CD4-positive, CD25-positive, alpha-beta regulatory T cell (primary cell): ENCODE measurements at places on chromosomes 11 and 22.

DNA sequence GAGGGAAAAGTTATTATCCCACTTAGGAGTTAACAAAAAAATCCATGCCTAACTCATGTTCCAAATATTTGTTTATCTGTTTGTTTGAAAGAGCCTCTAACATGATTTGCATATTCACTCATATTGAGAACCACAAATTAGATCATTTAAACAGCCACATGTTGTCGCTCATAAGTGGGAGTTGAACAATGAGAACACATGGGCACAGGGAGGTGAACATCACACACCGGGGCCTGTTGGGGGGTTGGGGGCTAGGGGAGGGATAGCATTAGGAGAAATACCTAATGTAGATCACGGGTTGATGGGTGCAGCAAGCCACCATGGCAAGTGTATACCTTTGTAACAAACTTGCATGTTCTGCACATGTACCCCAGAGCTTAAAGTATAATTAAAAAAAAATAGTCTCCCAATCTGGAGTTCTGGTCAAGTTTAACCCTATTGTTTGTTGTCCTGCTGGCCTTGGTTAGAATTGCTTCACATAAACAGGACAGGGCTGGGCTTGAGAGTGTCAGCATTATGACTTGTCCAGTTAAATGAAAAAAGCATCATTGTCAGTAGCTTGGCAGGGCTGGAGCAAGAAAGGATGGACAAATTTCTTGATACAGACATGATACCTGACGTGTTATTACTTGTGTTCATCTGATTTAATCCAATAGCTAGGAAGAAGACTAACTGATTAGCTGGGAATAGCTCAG lies 57.8 kb upstream of the PSMA1 start:
- no peak for DNase-seq

GRCh38 chr22:29570456-29570855 lies 10.5 kb downstream of the NIPSNAP1 start:
- DNase-seq: no peak

GRCh38 chr22:35866651-35867050 lies 149.0 kb downstream of the APOL5 start:
- DNase-seq: no peak

GRCh38 chr11:78131956-78132355 lies 7.5 kb downstream of the ALG8 start:
- DNase-seq: no peak

- DNase-seq: no peak
These were observed 5.1 kb downstream of the VSIG10L2 start for GRCh38 chr11:125950696-125951651.

DNA sequence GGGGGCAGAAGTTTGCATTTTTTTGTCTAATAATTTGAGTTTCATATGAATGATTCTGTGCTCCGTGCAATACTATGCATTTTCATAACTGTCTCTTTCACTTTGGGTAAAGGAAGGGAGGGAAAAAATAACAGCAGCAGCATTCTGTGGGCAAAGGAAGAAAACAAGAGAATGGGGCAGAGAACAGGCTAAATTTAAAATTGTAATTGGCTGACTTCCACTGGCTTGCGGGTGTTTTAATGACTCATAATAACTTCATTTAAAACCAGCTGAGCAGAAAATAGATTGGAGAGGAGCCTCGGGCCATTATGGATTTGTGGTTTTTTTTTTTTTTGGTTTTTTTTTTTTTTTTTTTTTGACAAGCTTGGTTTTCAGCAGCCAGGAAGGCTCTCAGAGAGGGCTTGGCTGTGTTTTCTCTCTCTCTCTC lies 107.4 kb downstream of the ZBTB16 start:
- no peak for DNase-seq

DNA sequence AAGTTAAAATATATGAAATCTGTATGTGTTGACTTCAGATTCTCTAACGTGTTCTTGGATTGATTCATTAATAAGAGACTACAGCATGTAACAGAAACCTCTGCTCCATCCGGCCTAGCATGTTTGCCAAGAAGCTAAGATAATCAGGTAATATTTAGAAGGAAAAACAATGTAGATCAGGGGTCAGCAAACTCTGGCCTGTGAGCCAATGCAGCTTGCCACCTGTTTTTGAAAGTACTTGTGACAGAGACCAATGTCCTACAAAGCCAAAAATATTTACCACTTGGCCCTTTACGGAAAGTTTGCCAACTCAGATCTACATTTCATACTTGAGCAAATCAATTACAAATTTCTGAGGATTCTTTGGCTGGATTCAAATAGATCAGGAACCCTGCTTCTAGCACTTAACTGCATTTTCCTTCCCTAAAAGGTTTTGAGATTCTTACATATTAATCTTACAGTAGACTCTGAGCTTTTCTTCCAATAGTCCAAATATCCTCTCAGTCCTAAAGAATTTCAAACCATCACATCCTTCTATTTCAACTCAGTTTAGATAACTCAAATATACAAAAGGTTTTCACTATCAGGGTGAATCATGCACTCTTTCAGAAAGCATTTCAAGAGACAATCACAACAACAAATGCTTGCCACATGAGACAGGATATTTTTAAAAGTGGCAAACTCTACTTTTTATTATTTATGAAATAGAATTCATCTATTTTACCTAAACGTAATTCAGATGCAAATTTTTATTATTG lies 29.5 kb downstream of the APOL5 start:
- no peak for DNase-seq

GRCh38 chr11:36362902-36363301 lies 66.8 kb downstream of the PRR5L start:
- no peak for DNase-seq

- DNase-seq: no peak
These were observed 83.1 kb downstream of the TBC1D22A start for GRCh38 chr22:46845296-46846149.

DNA sequence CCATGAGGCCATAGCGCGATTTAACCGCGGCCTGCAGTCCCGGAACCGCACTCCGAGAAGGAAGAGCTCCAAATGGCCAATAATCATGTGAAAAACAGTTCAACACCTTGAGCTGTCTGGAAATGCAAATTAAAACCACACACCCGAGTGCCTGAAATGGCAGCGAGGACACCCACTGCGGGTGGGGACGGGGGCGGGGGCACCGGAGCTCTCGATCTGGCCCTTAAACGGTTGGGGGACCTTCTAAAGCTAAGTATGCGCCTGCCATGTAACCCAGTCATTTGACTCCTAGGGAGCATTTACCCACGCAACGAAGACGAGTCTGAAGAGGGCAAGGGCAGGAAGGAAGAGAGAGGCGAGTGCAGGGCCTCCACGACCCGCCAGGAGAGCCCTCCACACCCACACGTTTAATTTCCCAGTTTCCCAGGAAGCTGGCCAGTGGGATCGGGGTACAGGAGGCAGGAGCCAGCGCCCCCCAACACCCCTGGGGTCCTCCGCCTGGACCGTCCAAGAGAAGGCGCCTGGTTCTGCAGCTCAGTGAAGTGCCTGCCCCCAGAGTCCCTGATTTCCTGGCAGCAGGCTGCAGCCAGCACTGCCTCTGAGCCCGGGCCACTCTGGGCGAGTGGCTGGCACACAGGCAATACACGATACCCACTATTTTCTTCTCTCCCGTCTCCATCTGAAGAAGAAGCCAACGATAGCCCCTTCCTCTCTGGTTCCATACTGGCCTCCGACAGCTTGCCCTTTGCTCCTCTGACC lies 1.7 kb downstream of the TTLL8 start:
- DNase-seq: no peak

DNA sequence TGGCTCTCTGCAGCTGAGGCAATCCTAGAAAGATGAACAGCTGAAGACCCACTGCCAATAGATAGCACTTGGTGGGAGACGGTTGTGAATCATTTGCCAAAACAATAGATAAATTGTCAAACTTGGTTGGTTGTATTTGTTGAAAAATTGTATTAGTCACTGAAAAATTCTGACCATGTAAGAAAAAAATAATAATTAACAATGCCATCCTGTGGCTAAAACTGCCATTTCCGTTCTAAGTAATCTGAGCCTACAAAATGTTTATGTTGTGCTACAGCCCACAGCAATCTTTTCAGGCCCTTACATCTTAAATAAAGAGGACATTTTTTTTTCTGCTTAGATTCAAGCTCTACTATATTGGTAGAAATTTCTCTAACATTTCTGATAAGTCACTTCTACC lies 103.2 kb upstream of the ANO3 start:
- no peak for DNase-seq

- no peak for DNase-seq
These were observed 3.7 kb upstream of the FOLR1 start for GRCh38 chr11:72188267-72188666.

GRCh38 chr22:28231441-28231840 lies 312.4 kb upstream of the PITPNB start:
- no peak for DNase-seq

DNA sequence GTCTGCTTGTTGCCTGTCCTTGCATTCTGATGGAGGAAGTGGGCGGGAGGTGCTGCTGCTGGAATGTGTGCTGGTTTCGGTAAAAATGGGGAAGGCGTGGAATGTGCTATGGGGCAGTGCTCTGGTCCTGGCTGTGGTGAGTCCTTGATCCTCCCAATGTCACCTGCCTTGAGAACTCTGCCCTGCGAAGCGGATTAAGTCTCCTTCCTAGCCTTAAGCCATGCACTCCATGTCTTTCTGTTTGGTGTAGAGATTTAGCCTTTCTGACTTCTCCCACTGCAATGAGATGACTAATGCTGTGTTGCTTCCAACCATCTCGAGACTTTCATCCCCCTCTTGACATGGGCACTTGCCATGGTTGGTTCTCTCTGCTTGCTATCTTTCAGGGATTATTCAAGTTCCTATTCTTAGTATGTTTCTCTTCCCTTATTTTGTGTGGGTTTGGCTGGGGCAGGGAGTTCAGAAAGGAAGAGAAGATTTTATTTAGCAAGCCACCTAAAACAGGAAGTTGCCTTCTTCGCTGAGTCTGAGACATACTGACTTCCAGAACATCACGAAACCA lies 687.9 kb downstream of the NTM start:
- no peak for DNase-seq

DNA sequence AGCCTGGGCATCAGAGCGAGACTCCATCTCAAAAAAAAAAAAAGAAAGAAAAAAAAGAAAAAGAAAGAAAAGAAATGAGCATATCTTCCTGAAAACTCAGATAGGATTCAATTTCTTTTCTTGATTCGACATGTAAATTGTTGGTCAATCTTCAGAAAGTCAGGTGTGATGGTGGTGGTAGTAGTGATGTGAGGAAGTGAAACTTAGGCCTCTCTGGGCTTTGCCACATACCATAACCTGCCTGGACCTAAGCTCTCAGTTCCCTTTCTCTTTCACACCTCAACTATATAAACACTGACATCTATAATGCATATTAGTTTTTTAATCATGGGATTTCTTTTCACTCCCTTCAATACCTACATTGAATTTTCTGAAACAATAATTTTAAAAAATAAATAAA lies 98.0 kb upstream of the TBCEL start:
- no peak for DNase-seq

DNA sequence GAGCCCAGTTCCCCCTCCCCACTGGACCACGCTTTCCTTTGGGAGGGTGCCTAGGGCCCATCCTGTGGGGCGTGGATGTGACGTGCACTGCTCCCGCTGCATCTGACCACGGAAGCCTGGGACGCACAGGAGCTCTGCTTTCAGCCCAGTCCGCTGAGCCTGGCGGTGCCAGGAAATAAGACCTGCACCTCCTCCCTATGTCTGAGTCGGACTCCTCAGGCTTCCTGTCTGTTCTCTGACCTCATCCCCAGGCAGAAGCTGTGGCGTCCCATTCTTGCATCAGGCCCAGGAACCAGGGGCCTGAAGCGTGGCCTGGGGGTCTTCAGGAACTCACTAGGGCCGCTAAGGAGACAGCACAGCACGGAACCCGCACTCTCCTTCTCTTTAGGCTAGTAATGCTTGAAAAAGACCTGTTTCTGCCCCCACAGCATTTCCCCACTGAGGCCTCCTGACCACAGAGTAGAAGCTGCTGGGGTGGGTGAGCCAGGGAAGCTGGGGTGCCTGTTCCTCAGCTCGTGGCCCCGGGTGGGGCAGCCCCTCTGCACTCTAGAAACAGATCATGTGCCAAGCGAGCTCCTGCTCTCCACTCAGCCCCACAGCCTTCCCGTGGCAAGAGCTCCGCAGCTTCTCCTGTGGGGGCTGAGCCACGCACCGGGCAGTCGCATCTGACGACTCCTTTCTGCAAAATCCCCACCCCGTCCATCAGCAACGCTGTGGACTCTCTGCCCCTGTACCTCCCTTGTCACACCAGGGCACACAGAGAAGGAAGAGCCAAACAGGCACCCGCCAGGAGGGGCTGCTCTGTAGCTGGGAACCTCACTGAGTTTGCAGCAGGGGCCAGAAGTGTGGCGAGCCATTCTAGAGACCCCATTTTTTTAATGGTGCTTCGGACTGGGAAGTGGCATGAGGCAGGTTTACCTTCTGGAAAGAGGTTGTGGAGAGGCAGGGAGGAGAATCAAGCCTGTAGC lies 22.6 kb downstream of the MOV10L1 start:
- no peak for DNase-seq

- no peak for DNase-seq
These were observed 16.1 kb downstream of the POU2AF1 start for GRCh38 chr11:111362887-111363411.

GRCh38 chr22:27780161-27780575 lies 21.4 kb downstream of the MN1 start:
- no peak for DNase-seq
